ENCODE measurements at places on chromosomes 5 and 9. TPM values are rescaled to one million over a fixed set of nuclear protein-coding genes. Genes with fewer than 3 reads are reported as not detected.

GRCh38 chr5:65907135-65907534, 19.2 kb upstream of the ERBIN start:
- H3K4me1 ChIP-seq = no peaks in the 10 kb centered on the region
- DNase-seq = no peak
- H3K4me3 ChIP-seq = no peak overlapping the region
- no peaks in the 10 kb centered on the region for H3K36me3 ChIP-seq
- no peaks in the 10 kb centered on the region for H3K27me3 ChIP-seq

- no peaks in the 10 kb centered on the region for H3K27me3 ChIP-seq
- DNase-seq = no peak
- H3K4me1 ChIP-seq = peaks cover 31% of the 10 kb centered on the region
- H3K36me3 ChIP-seq = no peaks in the 10 kb centered on the region
- peak overlapping the region; percentile 16 for H3K27ac ChIP-seq
These were observed 7.8 kb downstream of the ZFR start for GRCh38 chr5:32436553-32437242.

CCDC69 gene
- total RNA-seq = 20.8 TPM

DNA sequence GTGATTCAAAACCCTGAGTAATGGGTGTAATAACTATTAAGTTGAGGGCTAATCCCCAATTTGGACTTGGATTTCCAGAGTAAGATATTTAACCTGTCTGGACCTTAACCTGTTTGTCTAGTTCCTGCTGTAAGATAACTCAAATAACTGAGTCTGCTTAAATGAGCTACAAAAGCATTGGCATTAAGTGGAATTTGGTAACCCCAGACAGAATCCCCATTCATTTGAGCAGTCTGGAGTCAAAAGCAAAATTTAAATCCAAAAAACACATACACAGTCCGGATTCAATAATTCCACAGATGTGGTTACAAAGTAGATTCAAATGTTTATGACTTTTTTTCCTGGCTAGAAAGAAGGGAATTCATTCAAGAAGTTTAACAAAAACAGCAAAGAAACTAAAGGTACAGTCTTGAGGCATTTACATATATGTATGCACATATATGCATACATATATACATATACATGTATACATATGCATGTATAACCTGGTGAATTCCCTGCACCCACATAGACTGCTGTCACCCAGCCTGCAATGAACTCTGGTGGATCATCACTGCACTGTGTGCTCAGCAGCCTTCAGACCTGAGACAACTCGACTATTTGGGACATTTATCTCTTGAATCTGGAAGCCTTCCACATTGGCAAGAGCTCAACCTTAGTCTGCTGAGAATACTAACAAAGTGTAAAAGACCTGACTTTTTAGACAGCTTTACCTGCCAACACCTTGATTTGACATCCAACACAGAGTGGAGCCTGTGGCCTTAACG, 205.4 kb downstream of the LURAP1L start:
- peaks cover 3% of the 10 kb centered on the region for H3K4me1 ChIP-seq
- H3K27me3 ChIP-seq = no peaks in the 10 kb centered on the region
- H3K27ac ChIP-seq = no peak overlapping the region
- no peak overlapping the region for H3K4me3 ChIP-seq

DNA sequence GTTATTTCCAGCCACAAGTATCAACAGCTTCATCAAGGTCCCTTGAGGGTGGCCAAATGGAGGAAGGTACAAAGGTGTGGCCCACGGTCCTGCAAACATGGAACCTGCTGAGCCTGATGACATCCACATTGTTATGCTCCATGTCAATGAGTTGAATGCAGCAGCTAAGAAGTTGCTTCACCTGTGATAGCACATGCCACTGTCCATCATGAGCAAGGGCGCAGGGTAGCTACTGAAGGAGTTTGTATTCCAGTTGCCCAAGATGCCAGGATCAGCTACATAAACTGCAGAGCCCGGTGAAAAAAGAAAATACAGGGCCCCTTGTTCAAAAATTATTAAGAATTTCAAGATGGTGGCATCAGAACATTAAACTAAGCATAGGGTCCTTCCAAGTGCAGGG, 24.2 kb downstream of the LSM11 start:
- H3K4me1 ChIP-seq = no peaks in the 10 kb centered on the region
- H3K36me3 ChIP-seq = no peaks in the 10 kb centered on the region
- no peak overlapping the region for H3K27ac ChIP-seq
- no peak for DNase-seq

GRCh38 chr9:100099722-100100042, 639 bp downstream of the INVS start:
- peak overlapping the region; percentile 89 for H3K4me3 ChIP-seq
- H3K4me1 ChIP-seq = peaks cover 15% of the 10 kb centered on the region
- DNase-seq = no peak
- H3K27ac ChIP-seq = peak overlapping the region; percentile 62

CDH6 gene
- 10.4 TPM for total RNA-seq

DNA sequence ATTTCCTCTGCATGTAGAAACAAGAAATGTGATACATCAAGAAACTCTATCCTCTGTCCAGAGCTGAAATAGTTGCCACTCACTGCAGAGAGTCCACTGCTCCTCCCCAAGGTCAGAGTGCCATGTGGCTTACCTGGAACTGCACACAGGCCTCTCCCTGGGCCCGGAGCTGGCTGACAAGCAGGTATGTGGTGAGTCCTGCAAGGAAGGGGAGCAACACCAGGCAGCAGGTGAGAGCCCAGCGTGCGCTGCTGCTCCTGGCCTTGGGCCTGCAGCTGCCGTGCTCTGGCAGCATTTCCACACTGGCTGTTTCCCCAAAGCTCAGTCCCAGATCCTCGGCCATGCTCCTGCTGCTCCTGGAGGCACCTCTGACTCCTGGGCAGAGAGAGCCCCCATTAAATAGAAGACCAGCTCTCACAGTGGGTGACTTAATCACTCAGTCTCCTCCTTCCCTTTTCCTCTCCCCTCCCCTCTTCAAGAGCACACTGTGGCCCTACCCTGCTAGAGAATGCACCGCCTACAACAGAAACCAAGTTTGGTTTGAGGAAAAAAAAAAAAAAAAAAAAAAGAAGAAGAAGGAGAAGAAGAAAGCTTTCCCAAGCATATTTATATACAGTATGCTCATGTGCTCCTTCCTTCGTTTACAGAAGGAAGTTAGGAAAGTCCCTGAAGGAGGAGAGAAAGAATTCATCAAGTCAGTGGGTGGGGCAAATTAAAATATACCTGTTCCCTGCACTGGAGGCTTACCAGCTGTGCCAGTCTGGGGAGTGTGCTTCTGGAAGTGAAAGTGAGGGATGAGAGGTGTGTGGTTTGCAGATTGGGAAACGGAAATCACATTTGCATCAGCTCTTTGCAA, at the start of gene TNFSF15:
Gene TNFSF15, minus strand, starts transcription at position 370 of the 856 bp plus-strand sequence. Its CDS starts 27 bp downstream, at position 343.
- peak within 1 kb of the TSS; percentile 19 for H3K4me3 ChIP-seq
- peak; percentile 63 for DNase-seq
- peaks cover 13% of the 10 kb centered on the region for H3K4me1 ChIP-seq
- peak within 1 kb of the TSS; percentile 33 for H3K27ac ChIP-seq
- H3K27me3 ChIP-seq = no peaks in the 10 kb centered on the region

INSL6 gene
- not detected for total RNA-seq

DNA sequence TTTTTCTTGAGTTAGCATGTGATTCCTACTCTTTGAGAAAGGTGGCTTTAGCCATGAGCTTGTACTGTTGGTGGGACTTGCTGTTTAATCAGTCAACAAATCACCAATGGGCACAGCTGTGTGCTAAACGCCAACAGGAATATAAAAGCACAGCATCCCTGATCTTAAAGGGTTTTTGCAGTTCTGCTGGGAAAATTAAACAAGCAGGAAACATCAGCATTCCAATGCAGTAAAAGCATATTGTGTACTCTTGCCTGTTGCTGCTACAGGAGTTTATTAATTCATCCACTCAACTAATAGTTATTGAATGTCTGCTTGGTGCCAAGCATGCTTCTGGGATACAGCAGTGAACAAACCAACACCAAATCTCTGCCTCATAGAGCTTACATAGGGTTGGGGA, 27.4 kb upstream of the F2RL1 start:
- no peak for DNase-seq
- H3K27me3 ChIP-seq = no peaks in the 10 kb centered on the region
- no peaks in the 10 kb centered on the region for H3K36me3 ChIP-seq
- no peaks in the 10 kb centered on the region for H3K4me1 ChIP-seq
- no peak overlapping the region for H3K27ac ChIP-seq

- no peaks in the 10 kb centered on the region for H3K27me3 ChIP-seq
- no peaks in the 10 kb centered on the region for H3K36me3 ChIP-seq
- peak; percentile 87 for DNase-seq
- peaks cover 71% of the 10 kb centered on the region for H3K4me1 ChIP-seq
These were observed 24.4 kb upstream of the SYNPO start for GRCh38 chr5:150616024-150616470.

DNA sequence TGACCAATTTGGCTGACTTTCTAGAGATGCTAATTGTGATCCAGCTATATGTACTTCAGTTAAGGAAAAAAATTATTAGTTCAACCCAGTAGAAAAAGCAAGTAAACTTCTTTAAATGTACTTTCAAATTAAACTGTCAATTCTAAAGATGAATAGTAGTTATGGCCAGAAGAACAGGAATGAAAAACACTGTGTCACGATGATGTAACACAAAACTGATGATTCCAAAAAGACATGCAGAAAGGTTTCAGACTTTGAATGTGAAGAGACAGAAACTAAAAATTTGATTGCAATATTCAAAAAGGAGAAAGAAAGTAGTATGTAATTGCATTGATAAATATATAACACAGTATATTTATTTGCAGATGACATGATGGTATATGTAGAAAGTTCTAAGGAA, 127.3 kb upstream of the NR4A3 start:
- no peak overlapping the region for H3K4me3 ChIP-seq
- no peaks in the 10 kb centered on the region for H3K4me1 ChIP-seq
- H3K27me3 ChIP-seq = no peaks in the 10 kb centered on the region
- H3K27ac ChIP-seq = no peak overlapping the region
- DNase-seq = no peak
- no peaks in the 10 kb centered on the region for H3K36me3 ChIP-seq

ADAMTSL1 gene
- total RNA-seq = 2.0 TPM

BHMT2 gene
- total RNA-seq = 1.7 TPM

SHISAL2B gene
- total RNA-seq = 2.1 TPM

GZMA gene
- total RNA-seq = 0.84 TPM

DNA sequence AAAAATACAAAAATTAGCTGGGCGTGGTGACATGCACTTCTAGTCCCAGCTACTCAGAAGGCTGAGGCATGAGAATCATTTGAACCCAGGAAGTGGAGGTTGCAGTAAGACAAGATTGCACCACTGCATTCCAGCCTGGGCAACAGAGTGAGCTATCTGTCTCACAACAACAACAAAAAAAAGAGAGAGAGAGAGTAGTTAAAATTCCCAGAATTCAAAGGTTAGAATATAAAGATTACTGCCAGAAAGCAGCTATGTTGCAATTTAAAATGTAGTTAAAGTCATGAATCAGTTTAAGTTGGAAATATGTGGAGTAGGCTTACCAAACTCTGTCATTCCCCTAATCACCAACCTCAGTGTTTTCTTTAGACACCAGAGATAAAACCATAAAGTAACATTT, 58.7 kb upstream of the SUSD1 start:
- no peak overlapping the region for H3K27ac ChIP-seq
- no peak overlapping the region for H3K4me3 ChIP-seq
- H3K36me3 ChIP-seq = no peaks in the 10 kb centered on the region
- no peaks in the 10 kb centered on the region for H3K27me3 ChIP-seq
- DNase-seq = no peak
- peaks cover 17% of the 10 kb centered on the region for H3K4me1 ChIP-seq

DNA sequence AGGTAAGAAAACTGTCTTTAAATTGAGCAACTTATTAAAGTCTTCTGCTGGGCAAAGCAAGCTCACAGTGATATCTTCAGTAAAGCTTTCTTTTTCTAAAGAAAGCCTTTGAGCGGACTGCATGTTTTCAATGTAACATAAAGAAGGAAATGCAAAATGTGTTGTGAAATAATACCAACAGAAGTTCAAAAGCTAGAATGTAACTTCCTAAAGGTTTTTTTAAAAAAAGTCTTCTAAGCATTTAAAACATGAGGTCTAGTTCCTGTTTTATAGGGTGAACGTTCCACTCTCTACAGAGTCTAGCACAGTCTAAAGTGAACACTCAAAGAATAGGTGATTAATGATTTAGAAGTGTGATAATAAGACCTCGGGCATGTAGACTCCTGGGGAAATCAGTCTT, 62.9 kb downstream of the DENND1A start:
- no peak for DNase-seq
- no peak overlapping the region for H3K4me3 ChIP-seq
- H3K36me3 ChIP-seq = no peaks in the 10 kb centered on the region
- H3K27ac ChIP-seq = no peak overlapping the region

- peak; percentile 36 for DNase-seq
- H3K4me3 ChIP-seq = peak overlapping the region; percentile 27
- H3K27ac ChIP-seq = no peak overlapping the region
- no peaks in the 10 kb centered on the region for H3K27me3 ChIP-seq
These were observed 24.7 kb downstream of the GOLGA2 start for GRCh38 chr9:128250839-128251731.

CDKN2B gene
- 4.6 TPM for total RNA-seq

TUSC1 gene
- total RNA-seq = 6.6 TPM

- no peak overlapping the region for H3K27ac ChIP-seq
- H3K4me3 ChIP-seq = no peak overlapping the region
- DNase-seq = no peak
- H3K4me1 ChIP-seq = no peaks in the 10 kb centered on the region
These were observed 69.0 kb upstream of the ZSWIM6 start for GRCh38 chr5:61263072-61263471.

DNA sequence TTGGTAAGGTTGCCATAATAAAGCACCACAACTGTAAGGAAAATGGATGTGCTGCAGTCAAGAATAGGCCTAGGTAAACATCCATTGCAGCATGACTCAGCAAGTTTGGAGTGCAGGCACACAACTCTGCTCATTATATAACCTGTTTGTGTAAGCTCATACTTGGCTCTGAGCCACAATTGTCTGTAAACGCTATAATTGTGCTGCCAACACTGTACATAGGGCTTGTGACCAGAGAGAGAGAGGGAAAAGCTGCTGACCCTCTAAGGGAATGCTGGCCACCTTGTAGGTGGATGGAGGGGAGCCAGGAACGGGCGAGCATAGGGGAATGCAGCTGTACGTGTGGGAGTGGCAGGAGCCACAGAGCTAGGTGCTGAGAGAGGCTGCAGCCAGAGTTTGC, 2186.5 kb upstream of the ACO1 start:
- no peaks in the 10 kb centered on the region for H3K36me3 ChIP-seq
- no peak overlapping the region for H3K4me3 ChIP-seq
- no peaks in the 10 kb centered on the region for H3K4me1 ChIP-seq
- H3K27ac ChIP-seq = no peak overlapping the region
- peak; percentile 17 for DNase-seq

GRCh38 chr5:35811108-35811741, 45.5 kb upstream of the IL7R start:
- no peak overlapping the region for H3K27ac ChIP-seq
- H3K36me3 ChIP-seq = no peaks in the 10 kb centered on the region
- H3K27me3 ChIP-seq = no peaks in the 10 kb centered on the region

- no peaks in the 10 kb centered on the region for H3K27me3 ChIP-seq
- H3K27ac ChIP-seq = no peak overlapping the region
- no peaks in the 10 kb centered on the region for H3K4me1 ChIP-seq
- H3K36me3 ChIP-seq = no peaks in the 10 kb centered on the region
These were observed 327.0 kb downstream of the IZUMO3 start for GRCh38 chr9:24218656-24219055.

ETF1 gene
- total RNA-seq = 40.1 TPM

GRCh38 chr5:131514316-131515283, 120.4 kb downstream of the RAPGEF6 start:
- H3K27me3 ChIP-seq = no peaks in the 10 kb centered on the region
- no peak overlapping the region for H3K4me3 ChIP-seq
- H3K36me3 ChIP-seq = no peaks in the 10 kb centered on the region
- no peak for DNase-seq
- H3K27ac ChIP-seq = no peak overlapping the region
